Naive thymus-derived CD4-positive, alpha-beta T cell (primary cell): ENCODE measurements at places on chromosomes 5 and 9.

DNA sequence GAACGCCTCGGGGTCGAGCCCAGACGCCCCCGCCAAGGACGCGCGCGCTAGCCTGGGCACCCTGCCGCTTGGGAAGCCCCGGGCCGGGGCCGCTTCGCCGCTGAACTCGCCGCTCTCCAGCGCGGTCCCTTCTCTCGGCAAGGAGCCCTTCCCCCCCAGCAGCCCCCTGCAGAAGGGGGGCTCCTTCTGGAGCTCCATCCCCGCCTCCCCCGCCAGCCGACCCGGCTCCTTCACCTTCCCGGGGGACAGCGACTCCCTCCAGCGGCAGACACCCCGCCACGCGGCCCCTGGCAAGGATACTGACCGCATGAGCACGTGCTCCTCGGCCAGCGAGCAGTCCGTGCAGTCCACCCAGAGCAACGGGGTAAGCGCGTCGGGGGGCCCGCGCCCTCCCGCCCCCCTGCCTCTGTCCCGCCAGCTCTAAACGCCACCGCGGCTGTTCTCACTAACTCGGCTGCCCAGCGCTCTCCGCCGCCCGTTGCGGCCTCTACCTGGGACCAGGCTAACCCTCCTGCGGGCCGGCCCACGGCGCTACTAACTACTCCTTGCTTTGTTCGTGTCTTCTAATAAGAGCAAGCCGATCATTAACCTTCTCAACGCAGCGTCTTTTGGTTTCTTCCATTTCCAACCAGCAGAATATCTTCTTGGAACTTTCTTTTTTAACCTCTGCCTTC, 93.6 kb upstream of the OTULINL start:
- no peak for DNase-seq

DNA sequence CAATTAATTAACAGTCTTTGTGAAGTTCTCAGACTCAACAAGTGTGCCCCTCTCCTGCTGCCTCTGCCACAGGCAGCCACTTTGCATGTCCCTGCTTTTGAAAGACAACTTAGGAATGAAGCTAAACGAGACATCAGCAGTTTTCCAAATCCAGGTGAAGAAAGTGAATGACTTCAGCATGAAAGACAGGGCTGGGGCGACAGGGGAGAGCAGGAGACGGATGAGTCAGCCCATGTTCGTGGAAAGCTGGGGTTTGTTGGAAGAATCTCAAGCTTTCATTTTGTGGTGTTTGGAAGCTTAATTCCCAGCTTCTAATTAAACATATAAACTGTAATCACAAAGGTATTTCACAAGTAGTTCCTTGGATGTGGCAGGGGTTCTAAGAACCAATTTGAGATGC, 207.8 kb upstream of the MAP3K1 start:
- DNase-seq, result no peak

GRCh38 chr5:87361536-87362213, 51.1 kb downstream of the CCNH start:
- no peak for DNase-seq

GRCh38 chr5:36704131-36704530, 97.7 kb downstream of the SLC1A3 start:
- DNase-seq, result no peak

DNA sequence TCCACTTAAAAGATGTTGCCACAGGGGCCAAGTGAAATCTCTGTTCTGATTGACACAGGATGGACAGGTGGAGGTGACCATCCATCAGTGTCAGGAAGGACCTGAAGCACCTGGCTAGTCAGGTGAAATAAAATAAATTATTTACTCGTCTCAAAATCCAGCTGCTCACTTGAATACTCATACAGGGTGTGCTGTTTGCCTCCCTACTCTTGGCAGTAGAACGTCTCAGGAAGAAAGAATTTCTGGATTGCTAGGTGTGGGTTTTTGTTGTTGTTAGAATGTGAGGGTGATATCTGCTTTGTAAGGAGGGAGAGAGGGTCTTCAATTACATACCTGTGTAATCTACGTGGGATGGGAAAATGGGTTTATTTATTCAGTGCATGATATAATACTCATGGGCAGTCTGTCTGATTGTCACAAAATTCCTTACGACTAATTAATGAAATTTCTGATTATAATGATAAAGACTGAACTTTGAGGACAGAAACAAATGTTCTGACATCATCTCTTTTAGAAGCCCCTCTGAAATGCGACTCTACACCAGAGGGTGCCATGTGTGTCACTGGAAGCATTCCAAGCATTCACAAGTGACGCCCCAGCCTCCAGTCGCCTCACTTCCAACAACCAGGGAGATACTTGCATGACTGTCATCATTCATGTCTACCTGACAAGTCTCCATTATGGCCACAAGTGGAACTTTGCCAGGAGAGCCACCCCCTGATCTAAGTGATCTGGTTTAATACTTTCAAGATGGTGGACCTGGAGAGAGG, 218.4 kb downstream of the GAPVD1 start:
- DNase-seq, result no peak

DNA sequence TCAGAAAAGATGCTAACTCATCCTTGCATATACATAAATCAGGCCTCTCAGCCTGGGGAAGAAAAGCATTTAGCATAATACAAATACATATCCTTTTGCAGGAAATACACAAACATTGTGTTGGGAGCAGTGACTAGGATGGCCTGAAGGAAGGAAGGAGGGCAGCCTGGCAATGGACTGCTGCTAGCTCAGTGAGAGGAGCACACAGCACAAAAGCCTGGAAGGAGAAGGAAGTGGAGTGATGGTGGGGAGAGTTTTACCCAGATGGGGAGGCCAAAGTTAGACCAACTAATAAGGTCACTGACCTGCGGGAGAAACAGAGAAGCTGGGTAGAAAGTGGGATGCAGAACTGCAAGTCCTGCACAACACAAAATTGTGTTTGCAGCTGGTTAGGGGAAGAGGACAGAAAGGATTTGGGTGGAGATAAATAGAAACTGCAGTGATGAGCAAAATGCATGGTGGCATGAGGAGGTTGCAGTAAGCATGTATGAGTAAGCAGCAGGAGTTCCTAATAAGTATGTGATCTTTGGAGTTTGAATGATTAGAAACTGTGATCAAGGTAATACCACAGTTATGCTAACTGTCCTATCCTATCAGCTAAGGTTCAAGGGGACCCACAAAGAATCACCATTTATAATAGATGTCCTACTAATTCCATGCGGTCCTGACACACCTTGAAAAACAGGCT, 39.5 kb downstream of the SEMA6A start:
- DNase-seq, result no peak

DNA sequence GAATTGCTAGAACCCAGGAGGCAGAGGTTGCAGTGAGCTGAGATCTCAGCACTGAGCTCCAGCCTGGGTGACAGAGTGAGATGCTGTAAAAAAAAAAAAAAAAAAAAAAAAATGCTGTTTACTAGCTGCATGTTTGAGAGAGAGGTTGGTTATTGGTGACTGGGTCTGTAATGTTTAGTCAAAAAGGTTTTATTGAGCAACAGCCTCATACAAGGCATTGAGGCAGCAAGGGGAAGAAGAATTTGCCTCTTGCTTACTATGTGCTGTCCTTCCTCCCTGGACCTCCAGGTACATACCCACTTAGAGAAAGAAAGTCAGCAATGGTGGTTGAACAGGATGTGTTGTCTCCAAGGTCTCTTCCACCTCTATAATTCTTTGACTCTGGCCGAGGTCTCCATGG, 140.7 kb upstream of the SPRY4 start:
- no peak for DNase-seq

DNA sequence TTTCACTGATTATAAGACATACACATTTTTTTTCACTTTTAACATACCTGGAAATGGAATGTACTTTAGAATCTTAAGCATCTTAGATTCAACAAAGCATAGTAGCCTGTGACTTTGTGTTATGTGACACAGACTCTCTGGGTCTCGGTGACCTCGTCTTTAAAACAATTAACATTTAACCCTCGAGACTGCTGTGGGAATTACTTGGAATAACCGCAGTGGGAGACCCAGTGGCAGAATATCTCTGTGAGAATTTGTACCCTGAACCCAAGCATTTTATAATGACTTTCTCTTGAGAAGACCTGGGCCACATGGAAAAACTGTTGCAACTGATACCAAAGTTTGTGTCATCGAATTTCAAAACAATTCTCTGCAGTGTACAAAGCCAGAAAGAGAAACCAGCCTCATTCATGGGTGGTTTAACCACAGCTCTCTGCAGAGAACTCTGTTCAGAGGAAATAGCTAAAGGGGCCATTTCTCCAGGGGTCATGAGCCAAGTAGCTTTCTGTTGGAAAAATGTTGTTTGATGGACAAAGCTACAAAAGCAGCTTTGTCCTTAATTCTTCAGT, 10.0 kb upstream of the RETREG1 start:
- DNase-seq, result peak; percentile 49

GRCh38 chr5:155562158-155562557, 548.6 kb downstream of the KIF4B start:
- DNase-seq, result no peak

DNA sequence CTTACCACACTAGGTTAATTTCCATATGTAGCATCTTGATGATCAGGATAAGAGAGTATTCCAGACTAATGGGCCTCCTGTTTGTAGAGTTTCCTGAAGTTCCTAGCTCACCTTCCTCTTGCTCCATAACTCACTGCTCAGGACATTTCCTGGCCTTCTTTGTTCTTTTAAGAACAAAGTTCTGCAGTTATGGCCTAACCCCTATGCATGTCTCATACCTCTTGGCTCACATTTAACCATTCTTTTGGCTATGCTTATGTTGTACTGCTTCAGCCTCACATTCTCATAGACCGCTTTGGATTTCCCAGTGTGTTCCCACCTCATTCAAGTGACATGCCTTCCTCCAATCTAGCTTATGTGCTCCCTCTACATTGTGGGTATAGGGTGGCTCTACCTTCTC, 40.5 kb upstream of the HMGCS1 start:
- DNase-seq, result no peak

DNA sequence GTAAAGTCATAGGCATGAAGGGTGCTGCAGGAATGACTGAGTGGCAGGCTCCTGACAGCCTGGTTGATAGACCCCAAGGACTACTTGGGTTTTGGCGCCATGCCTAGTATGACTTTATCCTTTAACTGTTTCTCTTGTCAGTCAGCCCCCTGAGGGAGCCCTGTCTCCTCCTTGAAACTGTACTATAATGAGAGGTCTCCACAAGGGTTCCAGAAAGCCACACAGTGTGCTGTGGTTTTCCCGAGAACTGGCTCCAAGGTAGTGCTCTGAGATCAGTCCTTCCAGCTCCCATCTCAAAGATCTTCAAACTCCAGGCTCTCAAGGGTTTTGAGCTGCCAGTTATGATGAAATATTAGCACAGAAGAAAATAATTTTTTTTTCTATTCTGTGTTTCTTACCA, 26.7 kb upstream of the TNC start:
- DNase-seq, result no peak

- no peak for DNase-seq
Observed at GRCh38 chr5:40378396-40379177, 301.1 kb upstream of the PTGER4 start.

DNA sequence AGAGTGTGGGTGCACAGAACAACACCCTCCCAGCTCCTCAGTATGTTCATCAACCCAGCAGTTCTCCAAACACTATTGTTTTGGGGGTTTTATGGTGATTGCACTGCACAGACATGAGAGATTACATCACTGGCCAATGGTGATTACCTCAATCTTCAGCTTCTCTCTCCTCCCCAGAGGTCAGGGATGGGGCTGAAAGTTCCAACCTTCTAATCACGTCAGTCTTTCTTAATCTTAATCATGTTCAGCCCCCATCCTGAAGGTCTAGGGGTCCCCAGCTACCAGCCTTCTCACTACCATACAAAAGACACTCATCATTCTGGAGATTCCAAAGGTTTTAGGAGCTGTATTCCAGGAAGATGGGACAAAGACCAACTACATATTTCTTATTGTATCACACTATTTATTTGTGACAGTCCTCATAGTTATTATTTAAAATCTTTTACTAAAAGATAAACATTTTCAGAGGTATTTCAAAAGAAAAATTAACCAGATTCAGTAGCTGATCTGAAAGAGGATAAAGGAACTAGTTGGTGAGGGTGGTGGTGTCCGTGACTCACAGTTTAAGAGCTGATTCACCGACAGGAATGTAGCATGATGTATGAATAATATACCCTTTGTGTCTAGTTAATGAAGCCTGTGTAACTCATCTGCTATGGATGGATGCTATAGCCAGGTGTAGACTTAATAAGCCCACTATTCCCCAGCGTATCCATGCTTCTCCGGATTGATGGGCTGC, 35.6 kb downstream of the RASEF start:
- no peak for DNase-seq

- no peak for DNase-seq
Observed at GRCh38 chr5:130520211-130520610, 615.9 kb downstream of the CHSY3 start.

DNA sequence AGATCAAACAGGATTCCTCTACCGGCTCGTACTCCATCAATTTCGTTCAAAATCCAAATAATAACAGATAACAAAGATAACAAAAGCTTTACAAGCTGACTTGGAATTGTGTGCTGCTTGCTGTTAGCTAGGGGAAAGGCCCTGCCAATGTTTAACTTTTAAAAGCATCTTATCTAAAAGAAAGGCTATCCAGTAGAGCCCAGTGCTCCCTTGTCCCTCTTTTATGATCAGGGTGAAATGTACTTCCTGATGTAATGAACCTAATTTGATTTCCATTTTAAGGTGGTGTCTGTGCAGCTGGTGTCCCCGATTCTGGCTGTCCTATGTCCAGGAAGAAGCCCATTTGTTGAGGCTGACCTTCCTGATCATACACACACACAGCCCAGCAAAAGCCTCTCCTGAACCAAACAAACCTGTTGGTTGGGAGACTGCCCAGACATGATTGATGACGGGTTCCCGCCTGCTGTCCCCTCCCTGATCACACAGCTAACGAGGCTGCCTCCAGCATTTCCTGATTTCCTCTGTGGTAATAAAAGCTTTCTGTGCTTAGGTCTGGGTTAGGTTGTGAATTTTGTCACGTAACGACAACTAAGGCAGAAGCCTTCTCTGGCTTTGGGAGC, 54.1 kb downstream of the PWWP2A start:
- DNase-seq, result no peak

GRCh38 chr5:172477466-172477865, 23.1 kb upstream of the SH3PXD2B start:
- DNase-seq, result no peak

DNA sequence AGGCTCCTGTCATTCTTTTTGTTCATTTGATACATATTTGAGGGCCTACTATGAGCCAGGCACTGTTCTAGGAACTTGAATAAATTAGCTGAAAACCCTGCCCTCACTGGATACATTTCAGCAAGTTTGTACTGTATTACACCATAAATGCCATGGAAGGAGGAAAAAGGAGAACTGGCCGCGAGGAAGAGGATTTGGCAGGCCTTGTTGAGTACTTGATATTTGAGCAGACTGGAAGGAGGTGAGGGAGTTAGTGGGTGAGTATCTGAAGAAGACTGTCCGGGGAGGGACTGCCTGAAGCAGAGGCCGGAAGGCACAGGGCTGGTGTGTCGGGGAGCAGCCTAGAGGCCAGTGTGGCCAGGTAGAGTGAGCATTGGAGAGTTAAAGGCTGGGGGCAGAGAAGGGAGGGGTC, 4.5 kb downstream of the SNX30 start:
- DNase-seq, result no peak

DNA sequence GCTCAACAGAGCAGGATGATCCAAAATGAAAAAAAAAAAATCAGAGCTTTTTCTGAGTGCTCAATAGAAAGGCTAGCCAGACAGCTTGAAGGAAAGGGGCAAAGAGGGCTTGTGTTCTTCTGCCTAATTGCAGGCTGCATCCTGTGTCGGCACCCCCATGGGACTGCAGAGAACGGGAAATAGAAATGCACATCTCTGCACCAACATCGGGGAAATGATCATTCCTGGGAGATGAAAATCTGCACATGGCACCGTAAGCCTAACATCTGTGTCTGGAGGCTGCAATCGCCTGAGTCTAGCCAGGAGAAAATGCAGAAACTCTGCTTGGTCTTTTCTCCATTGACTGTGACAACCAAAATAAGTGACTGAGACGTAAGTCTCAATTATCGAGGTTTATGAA, 243.9 kb downstream of the ICE1 start:
- no peak for DNase-seq
